ENCODE measurements at places on chromosomes 7 and 10. TPM values are rescaled to one million over a fixed set of nuclear protein-coding genes. Genes with fewer than 3 reads are reported as not detected.

DNA sequence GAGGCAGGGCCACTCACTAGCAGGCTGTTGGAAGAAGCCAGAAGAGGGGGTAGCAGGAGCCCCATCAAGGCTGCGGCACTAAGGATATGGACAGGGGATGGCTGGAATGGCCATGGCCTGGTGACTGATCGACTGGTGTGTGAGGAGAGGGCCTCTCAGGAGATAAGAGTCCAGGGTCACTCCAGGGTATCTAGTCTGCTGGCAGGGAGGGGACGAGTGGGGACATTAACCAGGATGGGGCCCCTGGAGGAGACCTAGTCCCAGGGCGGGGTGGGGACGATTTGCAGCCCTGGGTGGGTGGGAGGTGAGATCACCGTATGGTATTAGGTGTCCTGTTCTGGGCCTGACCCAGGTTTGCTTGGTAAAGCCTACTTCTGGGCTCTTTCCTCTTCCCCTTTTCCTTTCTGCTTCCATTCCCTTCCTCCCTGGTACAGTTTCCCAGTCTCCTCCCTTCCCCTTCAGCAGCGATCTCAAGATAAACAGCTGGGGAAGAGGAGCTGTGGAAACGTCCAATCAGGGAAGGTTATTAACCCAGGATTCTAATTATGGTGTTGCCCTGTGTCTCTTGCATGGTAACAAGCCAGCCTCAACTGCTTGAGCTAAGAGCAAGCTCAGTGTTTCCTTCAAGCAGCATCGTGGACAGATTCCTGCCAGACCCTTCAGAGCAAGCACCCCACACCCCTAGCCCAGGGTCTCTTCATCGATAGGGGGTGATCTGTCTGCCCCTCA, 233.2 kb downstream of the RPS24 start:
- no peak for DNase-seq

DNA sequence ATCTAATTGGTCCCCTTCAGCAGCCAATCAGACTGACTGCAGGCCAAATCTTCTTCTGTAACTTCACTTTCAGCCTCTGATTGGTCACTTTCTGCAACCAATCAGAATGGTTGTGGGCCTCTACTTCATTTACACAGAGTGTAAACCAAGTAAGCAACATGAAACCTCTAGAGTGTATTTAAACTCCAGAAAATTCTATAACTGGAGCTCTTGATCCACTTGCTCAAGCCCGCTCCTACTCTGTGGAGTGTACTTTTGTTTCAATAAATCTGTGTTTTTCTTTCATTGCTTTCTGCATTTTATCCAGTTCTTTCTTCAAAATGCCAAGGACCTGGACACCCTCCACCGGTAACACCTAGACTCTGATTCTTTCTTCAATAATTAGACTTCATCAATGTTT, 319.1 kb downstream of the CACNA2D1 start:
- no peak for DNase-seq

DNA sequence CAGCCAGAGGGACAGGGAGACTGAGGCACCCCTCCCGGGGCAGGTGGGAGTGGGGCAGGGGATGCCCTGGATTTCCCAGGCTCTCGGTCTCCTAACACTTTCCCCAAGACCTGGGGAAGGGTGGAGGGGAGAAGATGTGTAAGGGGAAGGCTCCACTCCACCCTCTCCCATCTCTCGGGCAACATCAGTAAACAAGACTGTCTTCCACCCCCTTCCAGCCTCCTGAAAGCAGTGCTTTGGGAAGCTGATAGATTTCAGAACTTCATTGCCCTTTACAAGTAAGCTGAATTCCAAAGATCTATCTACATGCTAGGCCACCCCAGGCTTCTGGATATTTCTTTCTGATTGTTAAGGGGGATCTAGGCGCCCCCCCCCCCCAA, 3.7 kb downstream of the FLNC start:
- DNase-seq: peak; percentile 34

GRCh38 chr10:22825841-22826240, 102.0 kb upstream of the ARMC3 start:
- no peak for DNase-seq

- no peak for DNase-seq
Observed at GRCh38 chr10:10860455-10860976, 157.2 kb upstream of the CELF2 start.

GRCh38 chr7:86926732-86927131, 132.7 kb downstream of the ELAPOR2 start:
- peak; percentile 71 for DNase-seq

GRCh38 chr7:41882256-41882655, 179.4 kb upstream of the INHBA start:
- no peak for DNase-seq

GRCh38 chr7:47588704-47589225, 6.9 kb upstream of the TNS3 start:
- peak; percentile 37 for DNase-seq

DNA sequence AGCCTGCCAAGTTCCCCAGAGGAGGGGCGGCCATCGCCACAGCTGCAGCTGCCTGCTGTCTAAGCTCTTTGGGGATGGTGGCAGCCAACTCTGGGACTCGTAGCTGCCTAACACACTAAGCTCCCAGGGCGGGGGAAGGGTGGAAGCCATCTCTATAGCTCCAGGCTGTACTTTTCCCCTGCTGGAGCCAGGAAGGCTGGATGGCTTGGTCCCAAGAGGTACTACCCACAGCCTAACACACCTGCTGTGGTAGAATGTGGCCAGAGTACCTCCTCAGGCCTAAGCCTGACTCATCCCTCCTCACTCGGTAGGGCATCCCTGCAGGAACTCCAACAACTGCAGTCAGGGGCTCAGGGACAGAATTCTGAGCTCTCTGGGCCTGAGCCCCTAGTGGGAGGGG, 151.7 kb upstream of the TAC1 start:
- DNase-seq: no peak

DNA sequence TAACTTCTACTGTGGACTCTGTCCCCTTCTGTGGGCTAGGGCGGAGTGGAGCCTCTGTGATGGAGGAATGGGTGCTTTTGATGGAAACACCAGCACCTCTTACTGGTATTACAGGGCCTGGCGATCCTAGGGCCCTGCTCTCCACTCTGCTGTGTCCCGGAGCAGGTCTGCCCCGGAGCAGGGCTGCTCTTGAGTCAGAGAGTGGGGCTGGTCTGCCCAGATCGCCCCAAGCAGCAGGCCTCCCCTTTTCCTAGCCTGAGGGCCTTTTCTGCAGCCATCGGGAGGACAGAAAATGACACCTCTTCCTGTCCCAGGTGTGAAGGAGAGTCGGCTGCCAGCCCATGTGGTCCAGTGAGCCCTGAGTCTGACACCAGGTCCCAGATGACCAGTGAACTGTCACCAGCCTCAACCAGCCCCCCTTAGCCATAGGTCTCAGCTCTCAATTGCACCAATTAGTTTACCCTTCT, 1.4 kb downstream of the ZNF282 start:
- peak; percentile 39 for DNase-seq

DNA sequence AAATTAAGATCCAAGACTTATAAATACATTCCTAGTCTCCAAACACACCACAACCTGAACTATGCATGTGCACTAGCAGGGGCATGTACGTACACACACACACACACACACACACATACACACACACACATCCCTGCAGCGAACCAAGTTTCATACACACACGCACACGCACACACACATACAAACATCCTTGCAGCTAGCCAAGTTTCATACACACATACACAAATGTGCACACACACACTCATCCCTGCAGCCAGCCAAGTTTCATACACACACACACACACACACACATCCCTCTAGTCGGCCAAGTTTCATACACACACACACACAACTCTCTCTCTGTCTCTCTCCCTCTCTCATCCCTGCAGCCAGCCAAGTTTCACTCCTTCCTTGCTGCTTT, 82.7 kb upstream of the WIPF3 start:
- peak; percentile 25 for DNase-seq

DNA sequence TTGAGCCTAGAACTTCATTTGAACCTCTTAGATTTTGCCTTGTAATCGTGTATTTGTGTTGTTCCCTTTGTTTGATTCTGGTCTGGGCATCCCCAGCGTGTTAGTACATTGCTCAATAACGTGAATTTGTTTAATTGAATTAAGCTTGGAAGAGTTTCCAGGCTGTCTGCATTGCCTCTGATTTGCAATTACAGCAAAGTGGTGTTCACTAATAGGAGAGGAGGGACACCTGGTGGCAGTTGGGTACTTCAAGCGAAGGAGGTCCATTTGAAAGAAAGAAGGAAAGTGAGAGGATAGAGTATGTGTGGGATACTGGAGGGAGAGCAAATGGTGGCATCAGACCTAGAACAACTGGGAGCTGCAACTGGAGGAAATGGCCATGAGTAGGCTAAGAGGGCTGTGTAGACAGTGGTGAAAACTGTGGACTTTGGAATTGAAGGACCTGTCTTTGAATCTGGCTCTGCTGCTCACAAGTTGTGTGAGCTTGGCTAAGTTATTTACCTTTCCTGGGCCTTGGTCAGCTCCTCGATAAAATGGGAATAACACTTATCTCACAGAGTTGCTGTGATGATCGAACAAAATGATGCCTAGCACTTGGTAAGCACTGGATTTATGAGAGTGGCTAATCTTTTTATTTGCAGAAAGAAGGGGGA, 15.1 kb downstream of the LSMEM1 start:
- peak; percentile 59 for DNase-seq

- DNase-seq: no peak
Observed at GRCh38 chr10:18561861-18562551, 89.4 kb downstream of the NSUN6 start.

- DNase-seq: peak; percentile 51
Observed at GRCh38 chr7:20647908-20648776, 32.7 kb downstream of the ABCB5 start.

DNA sequence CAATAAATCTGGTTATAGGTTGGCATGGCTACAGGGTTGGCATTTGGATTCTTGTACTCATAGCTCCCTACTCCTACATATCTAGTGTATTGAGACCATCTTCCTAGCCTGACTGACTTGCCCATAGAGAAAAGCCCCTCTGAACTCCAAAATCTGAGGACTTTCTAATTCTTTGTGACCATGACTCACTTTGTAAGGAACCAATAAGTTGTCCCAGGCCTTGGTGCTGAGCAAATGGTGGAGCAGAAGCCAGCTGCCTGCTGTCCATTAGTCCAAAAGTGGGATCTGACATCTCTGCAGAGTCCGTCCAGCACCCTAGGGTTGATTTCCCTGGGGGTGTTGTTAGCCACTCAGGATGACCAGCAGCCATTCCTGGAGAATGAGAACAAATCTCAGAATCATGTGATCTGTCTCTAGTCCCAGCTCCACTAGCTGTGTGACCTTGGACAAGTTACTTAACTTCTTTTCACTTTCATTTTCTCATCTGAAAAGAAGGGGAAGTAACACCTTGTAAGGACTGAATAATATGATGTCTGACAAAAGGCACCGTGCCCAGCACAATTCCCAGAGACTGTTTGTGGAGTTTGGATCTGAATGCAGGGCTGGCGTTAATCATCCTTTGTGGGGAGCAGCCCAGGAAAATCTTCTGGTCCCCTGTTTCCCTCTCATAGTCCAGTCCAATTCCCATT, 44.1 kb downstream of the MTURN start:
- no peak for DNase-seq

DNA sequence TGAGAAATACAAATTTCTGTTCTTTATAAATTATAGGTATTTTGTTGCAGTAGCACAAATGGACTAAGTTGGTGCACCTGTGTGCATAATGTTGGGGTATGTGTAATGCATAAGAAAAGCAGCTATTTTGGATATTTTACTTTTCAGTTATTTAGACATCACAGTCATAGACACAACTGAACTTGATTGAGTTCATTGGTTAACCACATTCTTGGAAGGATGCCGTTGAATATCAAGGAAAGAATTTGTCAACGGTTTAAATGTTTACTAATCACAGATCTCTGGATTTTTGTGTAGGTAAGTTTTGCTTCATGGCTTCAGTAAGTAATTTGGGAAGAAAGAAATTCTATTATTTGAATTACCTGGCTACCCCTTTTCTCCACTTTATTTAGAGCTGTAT, 4.1 kb downstream of the OTUD1 start:
- DNase-seq: no peak

DNA sequence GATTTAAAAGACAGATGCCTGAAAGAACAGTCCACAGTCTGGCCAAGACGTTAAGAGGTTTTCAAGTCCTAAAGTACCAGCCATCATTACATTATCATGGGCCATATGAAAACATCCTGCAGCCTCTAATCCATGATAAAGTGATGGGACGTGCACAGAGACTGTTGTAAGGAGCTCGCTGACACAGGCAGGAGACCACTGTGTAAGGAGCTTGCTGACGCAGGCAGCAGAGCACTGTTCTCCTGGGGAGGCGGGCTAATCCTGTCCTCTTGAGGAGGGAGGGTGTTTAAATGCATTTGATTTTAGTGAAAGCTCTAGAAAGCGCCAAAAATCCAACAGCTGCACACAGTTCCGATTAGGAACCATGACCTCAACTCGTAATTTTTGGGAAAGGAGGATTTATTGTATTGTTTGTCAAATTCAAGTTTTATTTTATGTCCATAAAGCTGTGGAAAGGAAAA, 16.9 kb downstream of the SVIL start:
- peak; percentile 33 for DNase-seq

- DNase-seq: peak; percentile 40
Observed at GRCh38 chr7:77439572-77439971, 23.4 kb upstream of the GSAP start.

GRCh38 chr10:101014966-101015581, 15.5 kb downstream of the LZTS2 start:
- peak; percentile 55 for DNase-seq

DNA sequence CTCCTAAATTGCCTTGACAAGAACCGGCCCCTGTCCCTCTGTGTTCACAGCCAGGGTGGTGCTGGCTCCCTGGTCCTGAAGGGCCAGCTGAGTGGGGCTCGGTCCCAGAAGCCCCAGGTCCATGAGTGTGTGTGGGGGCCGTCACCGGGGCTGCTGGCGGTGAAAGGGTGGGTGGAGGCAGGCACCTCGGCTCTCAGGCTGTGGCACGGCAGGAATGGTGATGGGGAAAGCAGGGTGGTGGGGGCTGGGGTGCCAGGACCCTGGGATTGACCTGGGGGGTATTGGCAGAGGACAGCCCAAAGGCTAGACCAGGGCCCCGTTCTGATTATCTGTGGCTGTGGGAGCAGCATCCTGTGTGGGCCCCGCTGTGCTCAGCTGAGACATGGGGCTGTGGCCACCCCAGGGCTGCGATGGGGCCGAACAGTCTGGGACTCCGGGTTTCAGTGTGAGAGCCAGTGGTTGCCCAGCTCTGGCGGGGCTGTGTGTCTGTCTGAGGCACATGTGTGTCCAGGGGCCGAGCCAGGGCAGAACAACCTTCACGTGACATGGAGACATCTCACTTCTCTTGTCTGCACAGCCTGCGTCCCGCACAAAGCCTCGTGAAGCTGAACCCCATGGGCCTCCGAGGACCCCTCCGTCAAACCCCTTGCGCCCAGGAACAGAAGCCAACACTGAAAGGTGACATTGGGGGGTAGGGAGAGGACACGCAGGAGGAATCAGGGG, 144.2 kb downstream of the ELFN1 start:
- DNase-seq: no peak

GRCh38 chr10:111968647-111969046, 214.9 kb downstream of the GPAM start:
- no peak for DNase-seq

Gene FGF8
- total RNA-seq: not detected

Gene NRG3
- total RNA-seq: 0.57 TPM

Gene IL6
- 1.6 TPM for total RNA-seq

Gene HYAL4
- total RNA-seq: 0.07 TPM

Gene CALY
- total RNA-seq: 2.3 TPM

Gene SYT15
- total RNA-seq: 0.24 TPM

Gene SUGCT
- 12.0 TPM for total RNA-seq

Gene MMP21
- total RNA-seq: not detected

Gene LRCH4
- total RNA-seq: 34.0 TPM
